ENCODE measurements at places on chromosomes 1 and 21.

GRCh38 chr1:161282991-161283390, 24.4 kb downstream of the PCP4L1 start:
- no peak for DNase-seq

DNA sequence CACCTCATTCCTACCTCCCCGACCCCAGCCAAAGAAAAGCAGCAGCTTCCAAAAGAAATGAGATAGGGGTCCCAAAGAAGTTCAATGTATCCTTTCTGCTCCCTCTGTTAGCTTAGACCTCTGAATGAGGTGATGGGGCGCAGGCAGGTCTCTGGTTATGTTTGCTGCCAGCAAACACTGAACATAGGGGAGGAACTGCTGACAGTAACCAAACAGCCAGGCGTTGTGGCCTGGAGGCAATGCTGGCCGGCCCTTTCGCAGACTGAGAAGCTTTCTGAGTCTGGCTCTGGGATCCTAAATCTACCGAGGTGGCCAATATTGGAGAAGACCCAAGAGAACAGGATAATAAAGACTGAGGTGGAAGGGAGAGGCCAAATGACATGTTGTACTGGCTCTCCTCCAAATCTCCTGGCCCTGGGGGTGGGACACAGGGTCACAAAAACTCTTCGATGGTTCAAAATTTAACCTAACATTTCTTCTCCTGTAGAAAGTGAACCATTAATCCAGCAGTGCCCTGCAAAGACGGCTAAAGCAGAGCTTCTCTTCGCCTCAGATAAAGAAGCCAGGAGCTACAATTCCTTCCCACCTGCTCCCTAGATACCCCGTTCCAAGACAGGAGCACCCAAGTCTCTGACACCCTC, 19.6 kb downstream of the SSR2 start:
- DNase-seq: no peak

- DNase-seq: no peak
Measured at GRCh38 chr1:167644551-167644950, 14.5 kb downstream of the RCSD1 start.

GRCh38 chr1:184576822-184577221, 177.8 kb downstream of the EDEM3 start:
- no peak for DNase-seq

DNA sequence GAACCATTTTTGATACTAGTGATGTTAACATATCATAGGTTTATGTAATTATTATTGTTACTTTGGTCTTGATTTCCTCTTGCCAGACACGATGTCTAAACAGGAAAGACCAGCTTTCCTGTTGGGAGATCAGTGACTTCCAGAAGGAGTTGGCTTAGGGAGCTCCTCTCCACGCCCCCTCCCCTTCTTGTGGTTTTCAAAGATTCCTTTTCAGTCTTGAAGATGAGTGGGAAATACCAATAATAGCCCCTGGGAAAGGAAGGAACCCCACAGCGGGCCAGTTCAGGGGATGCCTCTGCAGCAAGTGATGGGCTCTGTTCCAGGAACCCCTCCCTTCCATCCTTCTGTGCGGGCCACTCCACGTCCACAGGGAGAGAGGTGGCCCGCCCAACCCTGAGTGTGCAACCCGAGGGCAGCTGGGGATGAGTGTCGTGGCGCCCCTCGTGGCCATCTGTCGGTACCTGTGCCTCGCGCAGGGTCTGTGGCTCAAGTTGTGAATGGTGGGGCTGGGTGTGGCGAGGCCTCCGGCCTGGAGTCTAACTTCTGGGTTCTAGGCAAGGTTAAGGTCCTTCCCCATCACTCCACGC, 65.7 kb downstream of the TLR5 start:
- no peak for DNase-seq

DNA sequence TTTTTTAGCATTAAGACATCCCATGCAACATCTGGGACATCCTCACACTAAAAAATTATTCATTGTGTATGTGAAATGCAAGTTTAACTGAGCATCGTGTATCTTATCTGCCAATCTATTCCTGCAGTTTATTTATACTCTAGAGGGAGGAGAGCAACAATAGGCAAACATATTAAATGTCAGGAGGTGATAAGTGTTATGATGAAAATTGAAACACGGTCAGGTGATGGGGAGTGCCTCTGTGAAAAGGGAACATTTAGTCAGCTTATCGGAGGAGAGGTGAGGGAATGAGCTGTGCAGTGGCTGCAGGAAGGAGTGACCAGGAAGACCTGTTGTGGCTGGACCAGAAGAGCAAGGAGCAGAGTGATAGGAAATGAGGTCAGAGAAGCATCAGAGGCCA, 775 bp upstream of the EFCAB14 start:
- DNase-seq: no peak

- no peak for DNase-seq
Measured at GRCh38 chr1:212121779-212122178, 86.2 kb downstream of the DTL start.

DNA sequence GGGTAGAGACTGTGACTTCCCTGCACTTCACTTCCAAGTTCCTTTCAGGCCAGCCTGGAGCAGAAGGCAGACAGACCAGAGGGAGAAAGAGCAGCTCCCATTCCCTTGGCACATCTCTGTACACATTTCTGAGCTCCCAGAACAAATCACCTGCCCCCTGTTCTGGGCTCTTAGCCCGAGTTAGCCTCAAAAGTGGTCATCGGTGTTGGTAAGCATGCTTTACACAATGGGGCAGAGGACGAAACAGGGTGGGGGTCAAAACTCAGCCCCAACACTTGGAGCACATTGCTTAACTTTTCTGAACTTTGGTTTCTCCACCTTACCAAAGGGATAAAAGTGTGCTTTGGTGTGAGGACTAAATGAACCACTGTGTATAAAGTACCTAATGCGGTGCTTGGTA, 98.7 kb downstream of the DAB1 start:
- no peak for DNase-seq

DNA sequence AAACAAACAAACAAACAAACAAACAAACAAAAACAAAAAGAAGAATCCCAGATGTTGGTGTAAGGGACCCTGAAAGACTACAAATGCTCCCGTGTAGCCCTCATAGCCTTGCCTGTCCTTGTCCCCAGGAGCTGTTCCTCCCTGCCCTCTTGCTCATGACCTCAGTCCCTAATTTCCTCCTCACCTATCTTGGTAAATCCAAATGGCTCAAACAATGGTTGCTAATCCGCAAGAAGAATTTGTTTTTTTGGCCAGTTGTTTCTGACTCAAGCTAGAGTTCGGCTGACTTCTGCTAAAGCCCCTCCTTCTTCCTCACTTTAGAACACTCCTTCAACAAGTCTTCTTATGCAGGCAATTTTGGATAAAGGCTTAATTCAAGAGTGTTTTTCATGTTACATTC, 15.6 kb downstream of the LCA5L start:
- DNase-seq: no peak

GRCh38 chr1:40373323-40374283, at the start of gene SMAP2:
TSS of gene SMAP2 (plus strand) at chr1:40373727. CDS start at chr1:40374121, 394 bp downstream.
- DNase-seq: peak; percentile 26

DNA sequence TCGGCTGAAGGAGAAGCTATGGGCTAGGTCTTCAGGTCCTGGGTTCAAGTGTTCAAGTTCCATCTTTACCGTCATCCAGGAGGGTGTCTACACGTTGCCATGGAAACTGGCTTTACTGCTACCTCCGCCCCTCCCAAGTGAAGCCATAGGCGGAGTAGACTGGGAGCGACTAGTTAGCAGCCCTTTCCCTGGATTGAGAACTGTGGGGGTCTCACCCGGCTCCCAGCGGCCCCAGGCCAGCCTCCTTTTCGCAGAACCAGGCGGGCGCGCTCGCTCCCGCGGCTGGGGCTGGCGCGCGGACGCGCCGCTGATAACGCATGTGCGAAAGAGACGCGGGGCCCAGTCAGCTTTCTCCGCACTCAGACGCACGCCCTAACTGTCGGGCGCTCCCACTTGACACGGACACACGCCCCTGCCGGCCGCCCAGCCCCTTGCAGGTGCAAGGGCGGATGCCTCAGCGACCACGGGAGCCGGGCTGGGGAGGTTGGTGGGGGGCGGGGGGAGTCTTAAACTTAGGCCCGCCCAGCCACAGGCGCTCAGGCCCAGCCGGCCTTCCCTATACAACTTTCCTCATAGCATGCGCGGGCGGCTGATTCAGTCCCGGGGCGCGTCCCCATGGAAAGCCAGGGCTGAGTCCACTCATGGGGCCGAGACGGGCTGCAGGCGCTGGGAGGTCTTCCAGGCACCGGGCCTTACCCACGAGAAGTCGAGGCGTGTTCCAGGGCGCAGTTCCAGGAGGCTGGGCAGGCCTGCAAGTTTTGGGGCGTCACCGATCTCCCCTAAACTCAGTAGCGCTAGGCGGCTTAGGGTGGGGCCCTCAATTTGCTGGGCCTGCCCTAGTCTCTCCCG, 7.4 kb downstream of the EFNA4 start:
- no peak for DNase-seq

DNA sequence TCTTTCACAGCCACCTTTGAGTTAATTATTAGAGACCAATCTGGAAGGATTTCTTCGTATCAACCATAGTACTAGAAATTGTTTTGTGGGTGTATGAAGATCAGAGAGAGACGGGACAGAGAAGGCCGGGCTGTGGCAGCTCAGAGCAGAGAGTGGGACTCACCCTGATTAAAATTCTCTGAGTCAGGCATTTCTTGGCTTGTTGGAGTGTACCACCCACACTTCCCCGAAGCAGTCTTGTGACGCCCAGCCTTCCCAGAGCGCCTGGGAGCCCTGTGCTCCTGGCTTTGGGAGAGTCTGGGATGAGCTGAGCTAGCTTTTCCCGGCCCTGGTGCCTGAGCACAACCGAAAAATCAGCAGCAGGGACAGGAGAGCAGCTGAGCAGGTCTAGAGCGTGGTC, 19.4 kb downstream of the PLEKHM2 start:
- DNase-seq: peak; percentile 77

GRCh38 chr1:109931189-109931731, 20.6 kb downstream of the CSF1 start:
- DNase-seq: peak; percentile 67

DNA sequence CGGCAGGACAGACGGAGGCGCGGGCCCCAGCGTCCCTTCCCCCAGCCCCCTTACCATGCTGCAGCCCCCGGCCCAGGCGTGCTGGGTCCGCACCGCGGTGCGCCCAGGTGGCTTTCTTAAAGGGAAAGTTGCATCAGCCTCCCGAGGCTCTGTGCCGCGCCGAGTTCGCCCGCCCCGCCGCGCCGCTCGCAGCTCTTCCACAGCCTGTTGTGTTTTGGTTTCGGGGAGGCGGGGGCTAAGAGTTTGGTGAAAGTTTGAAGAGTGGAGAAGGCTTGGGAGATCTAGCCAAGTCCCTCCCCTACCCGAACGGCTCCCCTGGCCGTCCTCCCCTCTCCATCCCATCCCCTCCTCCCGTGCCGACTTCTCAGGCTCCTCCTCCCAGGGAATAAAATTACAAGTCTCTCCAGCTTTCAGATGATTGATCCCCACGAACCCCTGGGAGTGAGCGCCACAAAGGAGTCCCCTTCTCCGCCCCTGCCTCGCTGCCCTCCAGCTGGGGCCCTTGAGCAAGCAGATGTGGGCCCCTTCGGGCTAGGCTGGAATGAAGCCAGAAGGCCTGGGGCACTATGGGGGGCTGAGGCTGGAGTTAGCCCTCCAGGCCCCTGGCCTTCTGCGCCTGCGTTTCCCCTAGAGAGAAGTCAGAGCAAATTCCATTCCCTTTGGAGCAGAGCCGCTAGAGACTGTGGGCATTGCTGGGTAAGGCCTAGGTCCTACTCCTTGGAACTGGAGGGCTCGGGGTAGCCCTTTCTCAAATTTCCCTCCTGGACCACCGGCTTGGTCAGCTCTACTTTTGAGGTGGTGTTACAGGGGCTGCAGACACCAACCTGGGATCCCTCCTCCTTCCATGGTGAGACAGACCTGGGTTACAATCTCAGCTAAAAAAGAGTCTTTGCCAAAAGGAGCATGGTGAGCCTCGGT, at the start of gene SLC6A9:
SLC6A9 (minus strand) TSS at position 211 of the 918 bp plus-strand sequence. CDS start 7,185 bp downstream, outside the sequence.
- DNase-seq: no peak

DNA sequence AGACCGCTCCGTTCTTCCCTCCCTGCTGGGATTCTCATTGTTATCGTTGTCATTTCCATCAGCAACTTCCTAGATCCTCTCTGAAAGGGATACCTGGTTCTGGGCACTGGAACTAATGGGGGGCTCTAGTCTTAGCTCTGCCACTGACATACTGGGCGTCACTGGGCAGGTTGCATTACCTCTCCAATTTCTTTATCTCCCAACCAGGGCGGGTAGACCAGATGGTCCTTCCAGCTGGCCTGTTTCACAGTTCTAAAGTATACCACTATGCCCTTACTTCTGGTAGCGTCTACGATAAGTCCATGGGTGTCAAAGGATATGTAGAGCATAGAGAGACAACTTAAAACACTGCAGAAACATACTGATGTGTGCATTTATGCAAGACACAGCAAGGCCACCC, 1.4 kb downstream of the GPR37L1 start:
- DNase-seq: no peak

- DNase-seq: no peak
Measured at GRCh38 chr1:36055706-36056105, 28.2 kb upstream of the TEKT2 start.

DNA sequence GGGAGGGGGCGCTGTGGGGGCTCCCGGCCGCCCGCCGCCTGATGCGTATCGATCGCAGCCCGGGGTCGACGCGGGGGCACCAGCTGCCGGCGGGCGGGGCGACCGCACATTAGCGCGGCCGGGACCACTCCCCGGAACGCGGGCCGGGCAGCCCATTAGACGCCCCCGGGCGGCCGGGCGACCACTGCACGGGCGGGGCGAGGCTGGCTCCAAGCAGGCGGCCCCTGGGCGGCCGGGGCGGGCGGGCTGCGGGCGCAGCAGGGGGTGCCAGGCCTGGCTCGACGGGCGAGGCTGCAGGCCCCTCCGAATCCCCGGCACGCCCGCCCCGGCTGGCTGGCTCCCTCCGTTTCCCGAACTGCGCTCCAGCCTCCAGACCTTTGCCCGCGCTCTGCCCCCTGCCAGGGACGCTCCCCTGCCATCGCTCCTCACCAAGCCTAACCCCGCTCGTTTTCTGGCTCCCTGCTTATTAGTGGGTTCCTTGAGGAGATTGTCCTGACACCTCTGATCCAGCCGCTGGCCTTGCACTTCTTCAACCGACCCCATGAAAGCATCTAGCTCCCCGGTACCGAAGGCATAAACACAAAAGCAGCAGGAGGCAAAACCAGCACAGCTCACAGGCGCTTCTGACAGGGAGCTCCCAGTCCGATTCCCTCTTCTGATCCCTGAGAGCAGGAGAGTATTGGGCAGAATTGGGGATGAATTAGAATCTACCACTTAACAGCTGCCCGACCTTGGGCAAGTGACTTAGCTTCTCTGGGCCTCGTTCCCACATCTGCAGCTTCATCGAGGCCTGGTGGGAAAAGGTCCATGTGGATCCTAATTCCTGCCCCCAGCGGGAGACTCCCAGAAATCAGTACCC, 92.6 kb upstream of the CASZ1 start:
- DNase-seq: no peak

- no peak for DNase-seq
Measured at GRCh38 chr21:43972850-43973633, 39.1 kb upstream of the TRAPPC10 start.

GRCh38 chr1:227357927-227358302, 39.6 kb upstream of the CDC42BPA start:
- DNase-seq: no peak

DNA sequence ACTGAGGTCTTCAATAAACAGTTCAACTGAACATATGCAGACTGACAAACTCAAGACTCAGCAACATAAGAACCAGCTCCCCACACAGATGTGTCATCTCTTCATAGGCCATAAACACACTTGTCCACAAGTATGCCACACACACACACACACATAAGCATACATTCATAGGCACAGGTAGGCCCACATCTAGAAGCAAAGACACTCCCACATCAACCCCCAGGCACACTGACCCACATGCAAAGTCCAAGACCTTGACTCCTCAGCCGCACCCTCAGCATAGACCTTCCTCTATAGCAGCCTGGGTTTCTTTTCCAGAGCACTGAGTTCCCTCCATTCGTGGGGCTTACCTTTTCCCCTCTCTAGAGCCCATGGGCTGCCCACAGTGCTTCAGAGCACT, 1.4 kb downstream of the LAD1 start:
- no peak for DNase-seq

GRCh38 chr1:205977402-205978014, 25.7 kb downstream of the RAB7B start:
- DNase-seq: no peak

Measured in epithelial cell of proximal tubule (primary cell).